Astrocyte of the hippocampus (primary cell): ENCODE measurements at places on chromosomes 1 and 21.

GRCh38 chr1:61322008-61322744 lies 239.8 kb downstream of the NFIA start:
- no peak for DNase-seq

DNA sequence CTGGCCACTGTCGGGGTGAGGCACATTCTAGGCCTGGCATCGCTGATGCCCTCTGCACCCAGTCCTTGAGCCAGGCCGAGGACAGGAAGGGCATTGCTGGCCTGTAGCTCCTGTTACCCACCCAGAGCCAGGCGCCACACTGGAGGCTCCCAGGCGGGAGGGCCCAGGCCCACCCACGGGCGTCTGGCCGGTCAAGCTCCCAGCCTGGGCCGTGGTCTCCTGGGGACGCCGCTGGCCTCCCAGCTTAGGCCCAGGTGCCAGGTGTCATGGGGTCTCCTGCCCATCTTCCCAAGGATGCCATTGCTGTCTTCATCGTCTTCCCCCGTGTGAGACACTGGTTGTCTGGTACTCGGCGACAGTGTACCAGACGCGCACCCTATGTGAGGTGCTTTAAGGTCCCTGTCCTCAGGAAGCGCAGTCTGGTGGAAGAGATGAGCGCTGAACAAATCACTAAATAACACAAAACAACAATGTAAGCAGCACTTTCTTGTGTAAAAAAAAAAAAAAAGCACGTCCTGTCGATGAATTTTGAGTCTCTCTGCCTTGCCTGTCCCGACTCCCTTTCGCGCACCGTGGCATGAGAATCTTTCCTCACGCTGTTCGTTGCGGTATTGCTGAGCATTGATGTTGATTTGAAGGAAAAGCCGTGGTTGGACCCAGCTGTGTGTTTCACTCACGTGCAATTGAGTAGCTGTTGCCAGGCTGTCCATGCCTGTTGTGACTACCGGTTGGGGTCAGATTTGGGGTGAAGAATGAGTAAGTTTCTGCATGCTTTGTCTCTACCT lies 27.0 kb upstream of the TRAPPC10 start:
- DNase-seq, result peak; percentile 19

DNA sequence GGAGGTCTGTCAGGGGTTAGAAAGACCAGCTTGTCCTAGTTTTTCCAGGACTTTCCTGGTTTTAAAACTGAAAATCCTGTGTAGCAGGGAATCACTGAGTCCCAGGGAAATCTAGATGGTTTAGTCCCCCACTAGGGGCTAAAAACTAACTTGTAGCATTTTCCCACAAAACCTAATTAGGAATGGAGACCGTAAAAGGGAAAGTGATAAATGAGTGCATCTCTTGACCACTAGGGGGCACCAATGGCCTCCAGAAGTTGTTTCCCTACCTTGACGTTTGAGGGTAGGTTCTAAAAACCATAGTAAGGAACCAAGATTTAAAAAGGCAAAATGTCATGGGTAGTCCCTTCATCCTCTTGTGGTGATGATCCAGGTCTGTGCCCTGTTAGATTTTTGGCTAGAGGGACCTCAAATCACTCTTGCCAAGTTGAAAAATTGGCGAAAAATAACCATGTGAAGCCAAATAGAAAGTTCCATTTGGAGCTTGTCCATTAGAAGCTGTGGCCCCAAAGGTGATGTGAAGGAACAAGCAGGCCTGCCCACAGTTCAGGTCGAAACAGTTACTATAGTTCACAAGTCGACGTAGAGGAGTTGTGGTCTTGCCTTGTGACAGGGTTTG lies 24.5 kb downstream of the CLIC6 start:
- peak; percentile 84 for DNase-seq

GRCh38 chr1:10969267-10969970 lies 43.0 kb upstream of the TARDBP start:
- no peak for DNase-seq

- DNase-seq, result no peak
Measured at GRCh38 chr1:14849038-14849437, 250.6 kb downstream of the KAZN start.

DNA sequence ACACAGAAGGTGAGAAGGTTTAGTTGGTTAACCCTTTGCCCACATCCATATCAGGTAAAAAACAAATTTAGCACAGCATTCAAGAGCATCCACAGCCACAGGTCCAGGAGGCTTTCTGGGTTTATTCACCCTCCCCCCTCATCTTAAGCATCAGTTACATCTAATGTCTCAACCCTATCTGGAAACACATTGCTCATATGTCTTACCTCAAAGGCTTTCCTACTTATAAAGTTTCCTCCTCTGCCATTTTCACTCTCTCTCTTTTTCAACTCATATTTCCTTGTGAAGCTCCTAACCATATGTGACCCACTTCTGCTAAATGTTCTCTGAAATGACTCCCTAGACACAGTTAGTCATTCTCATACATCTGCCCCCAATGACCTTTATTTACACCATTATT lies 47.9 kb upstream of the RUNX1 start:
- no peak for DNase-seq

- peak; percentile 85 for DNase-seq
Measured at GRCh38 chr1:203871114-203871880, 9.9 kb downstream of the SNRPE start.

GRCh38 chr1:150410582-150411101 lies 46.7 kb downstream of the RPRD2 start:
- DNase-seq, result peak; percentile 14

GRCh38 chr1:22096463-22096862 lies 44.0 kb downstream of the CDC42 start:
- DNase-seq, result no peak

DNA sequence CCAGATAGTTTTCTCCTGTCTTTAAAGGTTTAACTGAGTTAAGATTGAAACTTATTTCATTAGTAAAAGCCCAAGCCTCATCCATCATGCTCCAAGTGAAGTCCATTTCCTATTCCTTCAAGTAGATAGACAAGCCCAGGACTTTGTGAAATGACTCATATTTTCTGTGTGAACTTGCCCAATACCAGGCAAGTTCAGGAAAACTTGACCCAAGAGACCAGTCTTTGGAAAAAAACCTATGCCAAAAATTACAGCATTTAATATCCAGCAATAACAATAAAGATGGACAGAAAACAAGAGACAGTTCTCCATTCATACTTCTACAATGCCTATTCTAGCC lies 405 bp upstream of the RAB29 start:
- DNase-seq, result peak; percentile 5

DNA sequence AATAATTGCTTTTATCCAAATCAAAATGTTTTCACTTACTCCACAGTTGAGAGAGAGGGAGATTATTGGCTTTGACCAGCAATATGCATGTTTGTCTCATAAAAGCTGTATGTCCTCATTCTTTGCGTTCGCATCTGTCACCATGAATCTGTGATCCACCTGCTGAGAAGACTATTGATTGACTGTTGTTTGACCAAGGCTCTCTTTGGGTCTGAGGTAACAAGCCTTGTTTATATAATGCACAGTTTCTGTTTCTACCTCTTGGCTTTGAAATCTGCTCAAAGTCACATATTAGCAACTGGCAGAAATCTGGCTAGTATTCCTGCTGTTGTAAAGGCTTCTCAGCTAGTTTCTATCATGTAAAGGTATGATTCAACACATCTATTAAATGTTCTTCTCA lies 157.0 kb downstream of the LYPLAL1 start:
- no peak for DNase-seq

GRCh38 chr21:42981214-42981523 lies 6.8 kb downstream of the PKNOX1 start:
- DNase-seq, result no peak

DNA sequence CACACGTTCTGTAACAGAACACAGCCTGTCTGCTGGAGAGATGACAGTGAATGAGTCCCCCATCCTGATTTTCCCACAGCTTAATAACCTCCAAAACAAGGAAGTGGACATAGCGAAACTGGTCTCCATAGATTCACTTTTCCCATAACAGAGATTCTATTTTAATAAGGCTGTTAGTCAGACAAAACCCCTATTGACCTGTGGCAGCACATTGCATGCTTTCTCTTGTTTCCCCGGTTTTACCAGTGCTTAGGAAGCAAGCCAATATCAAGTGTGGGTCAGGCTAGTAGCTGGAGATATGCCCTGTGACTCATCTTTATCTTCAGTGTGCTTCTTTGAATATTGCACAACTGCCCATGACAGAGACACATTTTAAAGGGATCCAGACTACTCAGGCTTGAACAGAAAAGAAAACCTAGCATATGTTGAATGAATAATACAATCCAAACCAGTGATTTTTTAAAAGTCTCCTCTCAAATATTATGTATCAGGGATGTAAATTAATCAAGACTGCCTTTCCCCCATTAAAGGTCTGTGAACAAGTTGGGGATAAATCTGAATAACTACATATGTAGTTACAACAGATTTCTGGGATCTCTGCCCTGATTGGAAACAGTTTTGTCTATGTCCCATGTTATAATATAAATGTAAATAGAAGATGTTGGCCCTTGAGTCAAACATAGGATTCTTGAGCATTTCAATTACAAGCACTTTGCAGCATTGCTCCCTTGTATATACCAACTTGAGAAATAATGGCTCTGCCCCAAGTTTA lies 11.9 kb upstream of the CLDN8 start:
- DNase-seq, result peak; percentile 68

DNA sequence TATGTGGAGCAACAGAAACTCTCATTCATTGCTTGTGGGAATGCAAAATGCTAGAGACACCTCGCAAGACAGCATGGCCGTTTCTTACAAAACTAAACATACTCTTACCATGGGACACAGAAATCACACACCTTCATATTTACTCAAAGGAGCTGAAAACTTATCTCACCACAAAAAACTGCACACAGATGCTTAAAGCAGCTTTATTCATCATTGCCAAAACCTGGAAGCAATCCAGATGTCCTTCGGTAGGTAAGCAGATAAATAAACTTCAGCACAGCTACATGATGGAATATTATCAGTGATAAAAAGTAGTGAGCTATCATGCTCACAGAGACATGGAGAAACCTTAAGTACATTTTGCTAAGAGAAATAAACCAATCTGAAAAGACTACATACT lies 124.3 kb downstream of the RERE start:
- no peak for DNase-seq

- DNase-seq, result no peak
Measured at GRCh38 chr1:54410359-54410758, 4.2 kb upstream of the SSBP3 start.

- DNase-seq, result no peak
Measured at GRCh38 chr1:214228976-214229375, 52.0 kb upstream of the SMYD2 start.
